Urinary bladder (tissue), 4 donors: ENCODE measurements at places on chromosomes 1 and 21. TPM values are rescaled to one million over a fixed set of nuclear protein-coding genes. Genes with fewer than 3 reads are reported as not detected.

RPE65 gene
- 0.89 TPM for polyA plus RNA-seq

ADAMTS1 gene
- polyA plus RNA-seq: 299 TPM

SPRR2A gene
- not detected for polyA plus RNA-seq

RORC gene
- 0.71 TPM for polyA plus RNA-seq

UBE2U gene
- polyA plus RNA-seq: not detected

PCP4 gene
- 725 TPM for polyA plus RNA-seq

KIF2C gene
- 2.6 TPM for polyA plus RNA-seq

DNA sequence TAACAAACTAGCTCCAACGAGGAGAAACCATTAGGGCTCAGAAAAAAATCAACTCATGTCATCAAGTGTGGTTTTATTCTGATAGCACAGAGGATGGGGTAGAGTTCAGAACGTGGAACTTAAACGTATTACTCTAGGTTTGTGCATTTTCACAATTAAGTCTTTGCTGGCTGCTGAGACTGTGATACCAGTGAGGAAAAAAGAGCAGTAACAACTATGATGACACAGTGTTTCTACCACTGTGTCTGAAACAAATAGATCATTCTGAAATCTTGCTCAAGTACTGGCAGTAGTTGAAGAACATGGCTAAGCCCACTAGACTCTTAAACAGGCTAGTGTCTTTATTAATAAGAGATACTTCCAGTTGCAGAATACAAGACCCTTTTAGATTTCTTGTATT lies 31.0 kb downstream of the NUCKS1 start:
- DNase-seq: no peak

DNA sequence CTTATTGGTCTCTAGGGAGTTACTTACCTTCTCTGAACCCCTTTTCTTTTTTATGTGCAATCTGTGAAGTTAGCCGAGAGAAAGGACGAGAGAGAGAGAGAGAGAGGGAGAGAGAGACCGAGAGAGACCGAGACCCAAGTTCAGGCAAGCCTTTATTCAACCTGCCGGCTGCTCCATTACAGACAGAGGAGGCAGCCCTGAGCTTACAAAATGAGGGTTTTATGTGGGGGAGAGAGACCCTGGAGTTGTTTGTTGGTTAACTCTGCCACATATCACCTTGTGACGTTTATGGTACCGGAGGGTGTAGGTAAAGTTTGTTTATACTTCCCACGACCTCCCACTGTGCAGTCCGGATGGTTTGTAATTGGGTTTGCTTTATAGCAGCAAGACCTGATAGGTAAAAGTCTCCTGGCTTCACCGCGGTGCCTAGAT lies 1.5 kb upstream of the MCOLN3 start:
- no peak for DNase-seq

DNA sequence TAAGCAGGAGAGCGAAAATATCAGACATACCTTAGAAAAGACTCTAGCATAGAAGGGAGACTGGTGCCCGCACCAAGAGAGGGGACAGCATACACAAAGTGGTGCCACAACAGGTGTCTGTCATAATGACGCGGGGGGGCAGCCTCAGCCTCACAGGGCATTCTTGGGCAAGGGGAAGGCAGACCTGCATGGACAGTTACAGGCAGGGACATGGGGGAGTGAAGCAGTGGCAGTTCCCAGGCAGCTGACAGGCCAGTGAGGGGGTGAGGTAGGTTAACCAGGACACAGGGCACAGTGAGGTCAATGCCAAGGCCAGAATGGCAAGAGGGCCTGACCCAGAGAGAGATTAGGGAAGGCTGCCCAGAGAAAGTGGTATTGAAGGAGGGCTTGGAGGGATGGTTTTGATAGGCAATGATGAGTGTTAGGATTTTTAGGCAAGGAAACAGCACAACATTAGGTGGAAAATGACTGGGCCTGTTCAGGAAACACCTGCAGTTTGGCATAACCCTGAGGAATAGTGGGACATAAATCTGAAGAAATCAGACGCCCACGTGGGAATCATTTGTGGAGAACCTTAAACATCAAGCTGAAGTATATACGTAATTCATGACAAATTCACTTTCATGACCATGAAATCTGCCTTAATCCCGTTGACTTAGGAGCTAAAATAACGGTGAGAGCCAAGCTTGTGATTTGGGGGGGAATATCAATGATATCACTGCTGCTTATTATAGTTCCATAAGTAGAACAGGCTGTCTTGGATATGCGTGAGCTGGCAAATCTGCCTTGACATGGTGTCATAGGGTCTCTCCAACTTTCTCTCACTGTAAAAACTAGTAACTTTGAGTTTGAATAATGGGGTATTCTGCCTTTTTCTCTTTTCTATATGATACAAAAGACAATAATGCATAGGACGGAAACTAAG lies 8.9 kb downstream of the PTPN14 start:
- DNase-seq: no peak

DNA sequence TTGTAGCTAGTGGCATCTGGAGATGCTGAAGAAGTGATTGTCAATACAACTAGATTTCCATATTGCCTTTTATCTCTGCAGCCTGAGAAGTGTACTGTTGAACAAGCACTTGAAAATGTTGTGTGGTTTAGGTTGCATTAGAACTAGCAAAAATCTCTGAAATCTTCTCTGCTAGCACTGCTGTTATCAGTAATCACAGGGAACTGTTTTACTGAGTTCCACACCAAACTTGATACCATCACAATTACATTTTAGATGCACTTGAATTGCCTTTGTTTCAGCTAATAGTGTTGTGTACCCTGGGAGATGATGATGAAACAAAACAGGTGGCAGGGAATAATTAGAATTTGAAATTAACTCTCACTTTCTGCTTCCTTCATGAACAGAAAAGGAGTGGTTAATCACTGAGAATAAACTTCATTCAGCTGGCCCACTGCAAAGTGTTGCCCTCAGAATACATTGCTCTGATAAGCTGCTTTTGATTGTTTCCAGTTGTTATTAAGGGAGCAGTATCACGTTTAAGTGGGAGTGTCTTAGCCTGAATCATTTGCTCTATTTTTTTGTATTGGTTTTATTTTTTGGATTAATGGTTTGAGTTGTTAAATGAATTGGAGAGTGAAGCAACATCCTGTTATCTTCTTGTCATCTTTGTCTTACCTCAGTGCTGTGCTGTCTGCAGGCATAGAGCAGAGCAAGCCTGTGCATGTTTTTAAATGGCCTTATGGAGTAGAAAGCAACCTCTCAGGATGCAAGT lies 13.0 kb downstream of the FAM20B start:
- DNase-seq: no peak

- no peak for DNase-seq
These were observed 3.9 kb upstream of the FAM78B start for GRCh38 chr1:166170726-166171125.

DNA sequence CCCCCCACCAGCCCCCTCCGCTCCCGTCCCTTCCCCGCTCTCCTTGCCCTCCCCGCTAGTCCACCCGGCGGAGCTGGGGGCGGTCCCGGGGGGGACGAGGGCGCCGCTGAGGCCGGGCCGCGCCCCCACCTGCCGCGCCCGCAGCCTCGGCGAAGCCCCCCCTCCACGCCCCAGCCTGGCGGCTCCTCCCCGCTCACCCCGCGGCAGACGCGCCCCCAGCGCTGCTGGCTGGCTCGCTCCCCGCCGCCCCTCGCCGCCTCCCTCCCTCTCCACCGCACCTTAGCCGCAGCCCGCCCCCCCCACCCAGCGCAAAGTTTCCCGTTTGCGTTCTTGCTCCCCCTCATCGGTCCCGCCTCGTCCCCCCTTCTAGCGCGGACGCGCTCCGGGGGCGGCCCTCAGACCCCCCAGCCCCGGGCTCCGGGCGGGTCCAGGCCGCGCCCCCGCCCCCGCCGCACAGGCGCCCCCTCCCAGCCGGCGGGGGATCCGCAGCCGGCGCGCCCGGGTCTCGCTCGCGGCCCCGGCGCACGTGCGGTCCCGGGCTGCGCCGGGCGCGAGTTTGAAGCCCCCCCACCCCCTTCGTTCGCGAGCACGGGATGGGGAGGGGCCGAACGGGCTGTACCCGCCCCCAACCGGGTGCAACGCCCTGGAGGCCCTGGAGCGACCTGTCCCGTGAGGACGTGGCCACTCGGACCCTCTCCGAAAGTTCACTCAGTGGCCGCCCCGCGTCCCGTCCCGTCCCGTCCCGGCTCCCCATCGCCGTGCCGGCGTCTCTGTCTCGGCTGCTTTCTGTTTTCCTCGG lies 623 bp downstream of the PTPRF start:
- DNase-seq: no peak

DNA sequence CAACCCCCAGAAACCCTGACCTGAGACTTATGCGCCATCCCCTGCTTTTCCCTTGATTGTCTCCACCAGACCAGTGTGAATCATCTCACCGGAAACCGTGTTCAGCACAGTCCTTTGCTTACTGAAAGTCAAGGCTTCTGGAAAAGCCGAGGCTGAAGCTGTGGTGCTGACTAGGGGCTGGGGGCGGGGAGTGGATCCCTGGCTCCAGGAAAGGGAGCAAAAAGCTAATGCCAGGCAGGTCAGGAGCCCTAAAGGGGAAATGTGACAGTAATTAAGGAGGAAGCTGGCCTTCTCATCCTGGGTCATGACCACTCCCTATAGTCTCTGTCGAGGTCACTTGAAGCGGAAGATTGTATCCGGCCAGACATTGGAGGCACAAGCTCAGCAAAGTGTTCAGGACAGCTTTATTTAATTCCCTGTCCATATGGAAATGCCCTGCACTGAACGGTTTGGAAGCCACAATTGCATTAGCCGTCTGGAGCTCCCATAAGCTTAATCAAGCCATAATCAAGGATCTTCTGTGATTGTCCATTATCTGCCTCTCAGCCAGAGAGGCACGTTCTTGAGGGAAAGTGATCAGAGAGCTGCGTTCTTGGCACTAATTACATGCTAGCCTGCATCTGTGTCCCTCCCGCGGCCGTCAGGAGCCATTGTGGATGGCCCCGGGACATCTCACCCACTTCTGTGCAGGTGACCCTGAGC lies 403.6 kb downstream of the RRAGC start:
- no peak for DNase-seq

DNA sequence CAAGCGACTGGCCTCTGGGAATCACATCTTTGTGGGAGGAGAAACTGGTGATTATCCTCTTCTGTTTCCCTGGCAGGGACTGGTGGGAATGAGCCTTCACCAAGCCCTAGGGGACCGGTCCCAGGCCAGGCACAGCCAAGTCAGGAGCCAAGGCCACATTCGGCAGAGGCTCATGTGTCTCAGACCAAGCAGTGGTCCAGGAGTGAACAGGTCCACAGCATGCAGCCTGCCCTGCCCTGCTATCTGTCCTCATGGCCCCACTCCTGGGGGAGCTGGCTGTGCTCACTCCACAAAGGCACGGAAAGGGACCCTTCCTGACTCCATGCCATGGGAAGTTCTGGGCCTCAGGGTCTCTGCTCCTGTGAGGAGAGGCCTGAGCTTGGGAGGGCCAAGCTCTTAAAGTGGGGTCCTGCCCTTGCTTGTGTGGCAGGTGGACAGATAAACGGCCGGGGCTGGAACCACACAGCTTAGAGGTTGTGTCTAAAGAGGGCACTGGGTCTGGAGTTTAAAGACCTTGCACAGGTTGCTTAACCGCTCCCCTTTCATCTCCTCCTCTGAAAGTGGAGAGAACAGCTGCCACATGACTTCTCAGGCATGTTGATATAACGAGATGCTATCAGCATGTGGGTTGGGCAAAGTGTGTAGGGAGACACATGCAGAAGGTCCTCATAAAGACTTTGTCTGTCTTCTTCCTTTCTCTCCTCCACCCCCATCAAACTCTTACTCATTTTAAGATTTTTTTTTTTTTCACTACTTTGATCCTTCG lies 57.5 kb downstream of the CASQ2 start:
- no peak for DNase-seq

DNA sequence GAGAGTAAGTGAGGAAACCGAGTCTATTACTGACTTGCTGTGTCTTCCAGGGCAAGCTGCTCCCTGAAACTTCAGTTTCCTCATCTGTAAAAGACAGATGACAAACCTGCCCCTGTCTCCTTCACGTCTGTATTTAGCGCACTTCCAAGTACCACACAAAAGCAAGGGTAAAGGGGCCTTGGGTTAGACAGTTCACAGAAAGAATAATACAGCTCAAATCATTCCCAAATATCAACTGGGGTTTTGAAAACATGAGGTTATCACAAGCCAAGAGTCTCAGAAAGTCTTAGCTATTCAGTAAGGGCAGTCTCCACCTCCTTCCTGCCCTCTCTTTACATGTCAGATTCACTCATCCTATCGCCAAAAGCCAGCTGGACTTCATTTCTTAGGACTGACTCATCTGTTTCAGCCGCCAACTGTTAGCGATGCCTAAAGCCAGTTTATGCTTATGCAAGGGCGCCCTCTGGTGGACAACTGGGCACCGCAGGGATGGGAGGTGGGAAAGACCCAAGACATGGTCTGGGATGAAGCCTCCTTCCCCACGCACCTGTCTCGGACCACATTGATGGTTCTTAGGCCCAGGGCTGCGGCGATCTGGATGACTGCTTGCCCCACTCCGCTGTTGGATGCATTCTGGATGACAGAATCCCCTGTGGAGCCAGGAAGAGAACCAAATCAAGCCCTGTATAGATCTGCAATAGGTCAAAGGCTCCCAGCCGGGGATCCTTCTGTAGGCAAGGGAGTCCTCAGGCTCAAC lies 21.1 kb upstream of the SRSF4 start:
- peak; percentile 95 for DNase-seq

GRCh38 chr1:218778257-218779126 lies 395.2 kb upstream of the LYPLAL1 start:
- DNase-seq: no peak

- DNase-seq: no peak
These were observed 19.9 kb upstream of the SERPINC1 start for GRCh38 chr1:173937062-173937461.

- DNase-seq: no peak
These were observed 122.1 kb downstream of the LRIG2 start for GRCh38 chr1:113194846-113195830.

DNA sequence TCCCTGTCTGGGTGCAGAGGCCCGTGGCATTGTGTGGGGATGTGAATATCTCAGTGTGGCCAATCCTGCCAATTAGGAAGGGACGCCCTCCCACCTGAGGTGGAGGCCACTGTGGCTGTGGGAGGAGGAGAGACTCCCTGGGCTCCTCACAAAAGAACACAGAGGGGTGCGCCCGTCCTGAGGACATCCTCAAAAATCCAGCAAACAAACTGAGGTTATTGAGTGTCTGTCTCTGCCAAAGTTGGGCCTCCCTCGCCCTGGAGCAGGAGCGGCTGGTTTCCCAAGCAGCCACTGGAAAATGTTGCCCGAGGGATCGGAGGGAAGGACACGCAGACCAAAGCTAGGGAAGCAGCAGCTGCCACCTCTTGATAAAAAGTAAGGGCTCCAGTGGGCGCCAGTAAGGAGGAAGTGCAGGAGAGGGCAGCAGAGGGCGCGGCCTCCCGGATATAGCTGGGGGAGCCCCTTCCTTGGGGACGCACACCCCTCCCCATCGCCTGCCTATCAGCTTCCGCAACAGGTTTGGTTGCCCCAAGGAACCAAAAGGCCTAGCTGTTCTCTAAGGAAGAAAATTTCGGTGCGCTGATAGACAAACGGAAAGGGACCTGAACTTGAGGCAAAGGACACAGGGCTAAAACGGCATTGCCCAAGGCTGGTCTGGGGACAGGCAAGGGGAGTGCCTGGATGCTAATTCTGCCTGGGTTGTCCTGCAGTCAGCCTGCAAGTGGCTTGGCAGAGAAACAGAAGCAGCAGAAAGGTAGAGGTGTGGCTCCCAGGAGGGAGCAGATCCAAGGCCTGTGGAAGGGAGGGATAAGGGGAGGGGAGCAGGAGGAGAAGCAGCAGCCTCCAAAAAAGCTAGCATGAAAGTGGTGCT lies 1.7 kb upstream of the GRIK3 start:
- no peak for DNase-seq
